ENCODE measurements at places on chromosomes 2 and 18.

GRCh38 chr2:144152817-144153271, 367.1 kb downstream of the ZEB2 start:
- DNase-seq: no peak

GRCh38 chr2:241255542-241256167, 59.8 kb downstream of the HDLBP start:
- DNase-seq: no peak

- no peak for DNase-seq
These were observed 141.4 kb downstream of the FAM124B start for GRCh38 chr2:224260372-224261020.

- DNase-seq: no peak
These were observed 25.3 kb upstream of the RFX8 start for GRCh38 chr2:101500180-101500579.

DNA sequence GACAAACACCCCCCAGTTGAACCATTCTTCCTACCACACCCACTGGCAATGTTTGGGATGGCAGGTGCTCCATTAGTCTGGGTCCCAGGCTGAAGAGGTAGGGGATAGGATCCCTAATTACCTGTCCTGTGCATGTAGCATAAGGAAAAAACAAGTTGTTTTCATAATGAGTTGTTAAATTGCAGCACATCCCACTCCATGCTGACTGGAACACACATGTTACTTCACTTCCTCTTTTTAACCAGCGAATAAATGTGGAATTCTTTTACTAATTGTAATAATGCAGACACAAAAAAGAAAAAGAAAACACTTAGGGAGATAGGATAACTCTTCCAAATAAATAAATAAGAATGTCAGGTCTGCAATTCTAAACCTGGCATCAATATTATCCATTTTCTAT, 11.8 kb upstream of the CBLN2 start:
- DNase-seq: no peak

GRCh38 chr2:181949047-181949446, 36.6 kb upstream of the PPP1R1C start:
- DNase-seq: no peak

DNA sequence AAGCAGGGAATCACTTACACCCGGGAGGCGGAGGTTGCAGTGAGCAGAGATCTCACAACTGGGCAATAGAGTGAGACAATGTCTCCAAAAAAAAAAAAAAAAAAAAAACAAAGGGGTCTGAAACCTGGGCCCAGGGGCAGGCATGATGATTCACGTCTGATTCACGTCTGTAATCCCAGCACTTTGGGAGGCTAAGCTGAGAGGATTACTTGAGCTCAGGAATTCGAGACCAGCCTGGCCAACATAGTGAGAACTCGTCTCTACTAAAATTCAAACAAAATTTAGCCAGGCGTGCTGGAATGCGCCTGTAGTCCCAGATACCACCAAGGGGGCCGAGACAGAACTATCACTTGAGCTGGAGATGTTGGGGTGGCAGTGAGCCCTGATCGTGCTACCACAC, 30.3 kb downstream of the TEX44 start:
- DNase-seq: no peak

DNA sequence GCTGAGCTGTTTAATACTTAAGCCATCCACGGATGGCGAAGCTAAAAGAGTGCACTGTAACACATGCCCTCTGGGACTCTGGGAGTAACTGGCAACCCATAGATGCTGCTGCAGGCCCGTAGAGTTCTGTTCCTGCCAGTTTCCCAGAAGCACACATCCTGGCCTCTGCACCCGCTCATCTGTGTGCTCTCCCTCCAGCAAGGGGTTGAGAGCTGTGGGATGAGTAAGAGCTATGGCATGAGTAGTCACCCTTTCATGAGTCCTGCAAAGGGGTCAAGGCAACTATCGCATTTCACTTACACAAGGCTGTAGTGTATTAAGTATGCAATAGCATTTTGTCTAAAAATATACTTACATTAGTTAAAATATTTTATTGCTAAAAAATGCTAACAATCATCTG, 1341.8 kb upstream of the NXPH2 start:
- no peak for DNase-seq

GRCh38 chr2:25664183-25664964, 9.0 kb downstream of the DTNB start:
- DNase-seq: no peak

Data from T-helper 17 cell (primary cell).